HEK293T (cell line): ENCODE measurements at places on chromosomes 13 and 19.

GRCh38 chr13:33256148-33256840 lies 29.3 kb downstream of the STARD13 start:
- no peak for DNase-seq

DNA sequence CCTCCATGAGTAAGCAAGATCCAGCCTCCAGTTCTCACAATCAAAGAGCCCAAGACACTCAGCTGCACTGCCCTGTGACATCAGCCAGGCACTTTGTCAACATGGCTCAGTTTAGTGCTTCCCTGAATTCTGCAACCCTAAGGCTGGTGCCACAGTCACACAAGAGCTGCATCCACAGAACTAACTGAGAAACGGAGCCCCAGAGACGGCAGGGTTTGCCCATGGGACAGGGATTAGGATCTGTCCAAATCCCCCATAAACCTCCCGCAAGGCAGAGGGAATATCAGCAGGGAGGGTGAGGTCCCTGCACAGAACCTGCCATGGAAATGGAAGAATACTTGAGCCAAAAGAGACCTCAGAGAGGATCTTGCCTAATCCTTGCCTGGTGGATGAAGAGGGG lies 70.4 kb upstream of the UQCRFS1 start:
- DNase-seq: no peak

DNA sequence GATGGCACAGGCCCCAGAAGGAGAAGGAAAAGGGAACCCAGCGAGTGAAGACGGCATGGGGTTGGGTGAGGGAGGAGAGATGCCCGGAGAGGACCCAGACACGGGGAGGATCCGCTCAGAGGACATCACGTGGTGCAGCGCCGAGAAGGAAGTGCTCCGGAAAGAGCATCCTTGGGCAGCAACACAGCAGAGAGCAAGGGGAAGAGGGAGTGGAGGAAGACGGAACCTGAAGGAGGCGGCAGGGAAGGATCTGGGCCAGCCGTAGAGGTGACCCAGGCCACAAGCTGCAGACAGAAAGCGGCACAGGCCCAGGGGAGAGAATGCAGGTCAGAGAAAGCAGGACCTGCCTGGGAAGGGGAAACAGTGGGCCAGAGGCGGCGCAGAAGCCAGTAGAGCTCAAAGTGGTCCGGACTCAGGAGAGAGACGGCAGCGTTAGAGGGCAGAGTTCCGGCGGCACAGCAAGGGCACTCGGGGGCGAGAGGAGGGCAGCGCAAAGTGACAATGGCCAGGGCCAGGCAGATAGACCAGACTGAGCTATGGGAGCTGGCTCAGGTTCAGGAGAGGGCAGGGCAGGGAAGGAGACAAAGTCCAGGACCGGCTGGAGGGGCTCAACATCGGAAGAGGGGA lies 1.1 kb downstream of the PPP1R12C start:
- DNase-seq: peak; percentile 62

- DNase-seq: peak; percentile 12
Observed at GRCh38 chr13:42011601-42012350, 36.7 kb upstream of the DGKH start.

DNA sequence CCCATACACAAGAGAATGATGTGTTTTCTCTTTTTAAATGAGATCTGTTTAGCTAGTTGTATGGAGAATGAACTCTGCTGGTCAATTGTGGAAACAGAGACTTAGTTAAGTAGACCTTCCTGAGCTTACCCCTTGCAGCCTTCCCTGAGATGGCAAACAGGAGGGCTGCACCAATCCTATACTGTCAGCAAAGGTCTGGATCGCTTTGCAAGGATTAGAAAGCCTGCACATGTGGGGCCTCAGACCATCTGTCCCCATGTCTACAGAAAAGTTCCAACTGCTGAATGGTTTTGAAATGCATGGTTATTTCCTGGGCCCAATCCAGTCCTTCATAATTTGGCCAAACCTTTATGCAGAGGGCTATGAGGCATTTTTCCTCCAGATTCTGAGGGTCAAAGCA lies 183.9 kb upstream of the SLC10A2 start:
- no peak for DNase-seq

GRCh38 chr19:347946-348861 lies 3.6 kb upstream of the MIER2 start:
- DNase-seq: no peak

GRCh38 chr13:97335488-97336134 lies 98.4 kb upstream of the RAP2A start:
- no peak for DNase-seq

- peak; percentile 17 for DNase-seq
Observed at GRCh38 chr13:34833562-34834182, 108.4 kb upstream of the NBEA start.

DNA sequence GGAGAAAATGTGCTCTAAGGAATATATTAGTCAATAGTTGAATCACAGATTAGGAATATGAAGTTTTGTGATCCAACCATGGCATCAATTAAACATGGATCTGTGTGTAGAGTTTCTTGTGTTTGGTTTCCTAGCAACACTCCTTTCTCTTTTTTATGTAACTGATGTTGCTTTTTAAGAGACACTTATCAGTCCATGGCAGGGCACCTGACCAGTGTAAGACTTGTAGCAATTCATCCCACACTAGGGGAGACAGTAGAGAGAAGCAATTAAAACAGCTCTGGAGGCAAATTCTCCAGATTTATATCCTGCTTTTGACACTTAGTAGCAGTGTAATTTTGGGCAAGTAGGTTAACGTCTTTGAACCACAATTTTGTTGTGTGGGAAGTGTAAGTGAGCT lies 1229.0 kb downstream of the PCDH9 start:
- DNase-seq: no peak

DNA sequence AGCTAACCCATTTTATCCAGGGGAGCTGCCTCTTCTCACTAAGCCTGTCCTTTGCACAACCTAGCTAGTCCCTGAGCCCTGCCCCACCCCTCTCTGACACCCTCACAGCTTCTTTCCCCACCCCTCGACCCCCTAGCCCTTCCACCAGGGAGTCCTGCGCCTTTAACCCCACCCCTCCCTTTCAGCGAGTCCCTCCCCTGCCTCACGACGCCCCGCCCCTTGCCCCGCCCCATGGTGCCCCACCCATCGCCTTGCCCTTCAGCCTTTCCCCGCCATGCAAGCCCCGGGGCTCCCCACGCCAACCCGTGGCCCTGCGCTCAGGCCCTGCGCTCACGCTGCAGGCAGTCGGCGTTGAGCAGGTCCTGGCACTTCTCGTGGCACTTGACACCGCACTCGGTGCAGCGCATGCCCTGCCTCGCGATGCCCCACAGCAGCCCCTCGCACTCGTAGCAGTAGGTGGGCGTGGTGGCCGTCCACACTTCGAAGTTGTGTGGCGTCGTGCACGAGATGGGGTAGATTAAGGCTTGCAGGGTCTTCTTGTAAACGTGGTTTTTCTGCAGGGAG lies 40.0 kb downstream of the UNC13A start:
- peak; percentile 75 for DNase-seq

DNA sequence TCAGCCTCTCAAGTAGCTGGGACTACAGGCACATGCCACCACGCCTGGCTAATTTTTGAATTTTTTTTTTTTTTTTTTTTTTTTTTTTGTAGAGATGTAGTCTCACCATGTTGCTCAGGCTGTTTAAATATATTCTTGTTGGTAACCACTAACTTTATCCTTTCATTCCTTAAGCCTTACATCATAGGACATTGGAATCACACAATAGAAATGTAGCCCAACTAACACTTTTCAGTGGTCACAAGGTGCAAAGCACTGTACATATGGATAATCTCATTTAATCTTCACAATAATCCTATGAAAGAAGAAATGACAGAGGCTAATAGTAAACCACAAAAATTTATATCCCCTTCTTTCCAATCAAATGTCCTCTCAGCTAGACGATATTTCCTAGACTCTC lies 417.8 kb upstream of the DACH1 start:
- DNase-seq: no peak

DNA sequence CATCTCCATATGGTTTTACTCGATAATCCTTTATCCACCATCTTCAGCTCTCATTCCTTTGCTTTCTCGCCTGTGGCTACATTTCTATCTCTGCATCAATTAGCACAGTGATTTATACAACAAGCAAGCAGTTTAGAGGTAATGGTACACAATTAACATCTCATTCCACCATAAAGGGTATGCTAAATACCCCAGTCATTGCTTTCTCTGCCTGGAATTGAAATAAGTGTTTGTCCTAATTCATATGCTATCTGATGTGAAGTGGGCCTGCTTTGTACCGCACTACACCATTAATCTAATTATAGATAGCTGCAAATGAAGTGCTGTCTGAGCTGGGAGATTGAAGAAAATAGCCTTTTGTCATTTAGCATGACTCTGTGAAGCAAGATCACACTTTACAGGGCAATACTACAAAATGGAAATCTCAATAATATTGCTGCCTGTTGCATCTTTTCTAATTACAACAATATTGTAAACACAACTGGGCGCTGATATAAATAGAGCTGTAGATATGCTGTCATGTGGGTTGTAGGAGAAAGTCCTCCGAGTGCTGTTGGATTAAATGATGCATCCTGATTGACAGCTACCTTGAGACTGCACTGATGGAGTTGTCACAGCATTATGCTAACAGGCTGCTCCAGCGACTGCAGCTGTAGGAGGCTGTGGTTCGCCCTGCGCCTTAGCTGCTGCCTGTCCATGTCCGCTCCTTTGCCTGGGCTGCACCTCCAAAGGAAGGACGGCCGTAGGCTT lies 78.2 kb downstream of the GGACT start:
- DNase-seq: no peak

GRCh38 chr19:7104747-7105447 lies 35.4 kb downstream of the ZNF557 start:
- DNase-seq: no peak

DNA sequence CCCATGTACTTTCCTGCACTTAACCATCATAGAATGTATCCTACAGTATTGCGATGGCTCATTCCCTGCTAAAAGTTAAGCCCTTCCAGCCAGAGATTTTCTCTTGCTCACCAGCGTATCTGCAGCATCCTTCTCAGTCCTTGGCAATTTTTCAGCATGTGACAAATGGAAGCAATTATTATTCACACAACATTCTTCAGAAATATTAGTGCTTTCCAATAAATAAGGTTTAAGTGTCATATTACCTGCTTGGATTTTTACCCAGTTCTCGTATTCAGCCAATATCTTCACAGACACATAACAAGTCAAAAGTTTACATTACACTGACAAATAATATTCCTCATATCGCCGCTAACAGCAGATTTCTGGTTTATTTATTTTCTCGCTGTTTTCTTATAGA lies 82.3 kb downstream of the POU4F1 start:
- no peak for DNase-seq

DNA sequence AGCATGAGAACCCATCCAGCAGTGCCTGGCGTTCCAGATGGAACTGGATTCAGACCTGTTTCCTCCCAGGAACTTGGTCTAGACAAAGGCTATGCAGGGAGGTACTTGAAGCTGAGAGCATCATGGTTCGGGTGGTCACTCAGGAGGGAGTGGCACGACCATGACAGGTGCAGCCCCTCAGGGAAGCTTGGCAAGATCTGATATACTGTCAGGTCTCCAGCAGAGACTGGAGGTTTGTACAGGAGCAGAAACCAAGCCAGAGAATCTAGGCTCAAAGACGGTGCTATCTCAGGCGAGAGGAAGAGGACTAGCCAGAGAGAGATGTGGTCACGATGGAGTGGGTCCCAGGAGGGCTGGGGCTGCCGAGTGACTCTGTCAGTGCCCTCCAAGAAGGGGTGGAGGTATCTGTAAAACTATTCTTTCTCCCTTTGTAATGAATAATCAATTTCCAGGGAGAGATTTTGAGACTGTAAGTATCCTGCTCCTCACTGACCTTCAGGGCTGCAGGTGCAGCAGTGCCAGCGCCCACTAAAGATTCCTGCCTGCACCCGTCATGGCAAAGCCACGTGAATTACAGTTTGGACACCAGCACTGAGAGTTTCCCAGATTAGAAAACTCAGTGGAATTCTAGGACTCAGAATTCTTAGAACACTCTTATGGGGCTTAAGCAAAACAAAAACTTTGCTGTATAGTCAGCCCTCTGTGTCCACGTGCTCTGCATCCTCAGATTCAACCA lies 10.2 kb upstream of the DCUN1D2 start:
- no peak for DNase-seq

DNA sequence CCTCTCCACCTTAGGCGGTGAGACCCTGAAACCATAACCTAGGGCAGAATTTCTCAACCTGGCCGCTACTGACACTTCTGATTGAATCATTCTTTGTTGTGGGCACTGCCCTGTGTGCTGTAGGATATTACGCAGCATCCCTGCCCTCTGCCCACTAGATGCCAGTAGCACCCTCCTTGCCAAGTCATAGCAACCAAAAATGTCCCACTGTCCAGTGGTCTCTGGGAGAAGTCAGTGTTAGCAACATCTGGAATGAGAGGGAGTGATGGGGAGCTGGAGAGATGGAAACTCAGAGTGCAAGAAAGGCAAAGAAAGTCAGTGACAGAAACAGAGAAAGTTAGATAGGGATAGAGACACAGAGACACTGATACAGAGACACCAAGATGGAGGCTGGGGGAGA lies 13.6 kb downstream of the KLK4 start:
- DNase-seq: no peak

DNA sequence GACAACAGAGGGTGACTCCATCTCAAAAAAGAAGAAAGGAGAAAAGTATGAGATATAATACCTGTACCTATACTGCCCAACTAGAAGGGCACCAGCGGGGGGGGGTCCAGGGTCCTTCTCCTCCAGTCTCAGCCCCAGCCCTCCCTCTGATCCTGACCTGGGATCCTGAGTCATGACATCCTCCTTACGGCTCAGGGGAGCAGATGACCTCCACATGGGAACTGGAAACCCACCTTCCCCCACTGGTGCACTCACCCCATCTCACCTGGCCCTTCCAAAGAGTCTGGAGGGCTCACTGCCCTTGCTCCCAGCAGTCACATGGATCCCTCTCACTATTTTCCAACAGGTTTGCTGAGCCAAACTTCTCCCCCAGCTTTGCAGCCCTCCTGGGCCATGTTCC lies 24.2 kb downstream of the TUBA3C start:
- no peak for DNase-seq

DNA sequence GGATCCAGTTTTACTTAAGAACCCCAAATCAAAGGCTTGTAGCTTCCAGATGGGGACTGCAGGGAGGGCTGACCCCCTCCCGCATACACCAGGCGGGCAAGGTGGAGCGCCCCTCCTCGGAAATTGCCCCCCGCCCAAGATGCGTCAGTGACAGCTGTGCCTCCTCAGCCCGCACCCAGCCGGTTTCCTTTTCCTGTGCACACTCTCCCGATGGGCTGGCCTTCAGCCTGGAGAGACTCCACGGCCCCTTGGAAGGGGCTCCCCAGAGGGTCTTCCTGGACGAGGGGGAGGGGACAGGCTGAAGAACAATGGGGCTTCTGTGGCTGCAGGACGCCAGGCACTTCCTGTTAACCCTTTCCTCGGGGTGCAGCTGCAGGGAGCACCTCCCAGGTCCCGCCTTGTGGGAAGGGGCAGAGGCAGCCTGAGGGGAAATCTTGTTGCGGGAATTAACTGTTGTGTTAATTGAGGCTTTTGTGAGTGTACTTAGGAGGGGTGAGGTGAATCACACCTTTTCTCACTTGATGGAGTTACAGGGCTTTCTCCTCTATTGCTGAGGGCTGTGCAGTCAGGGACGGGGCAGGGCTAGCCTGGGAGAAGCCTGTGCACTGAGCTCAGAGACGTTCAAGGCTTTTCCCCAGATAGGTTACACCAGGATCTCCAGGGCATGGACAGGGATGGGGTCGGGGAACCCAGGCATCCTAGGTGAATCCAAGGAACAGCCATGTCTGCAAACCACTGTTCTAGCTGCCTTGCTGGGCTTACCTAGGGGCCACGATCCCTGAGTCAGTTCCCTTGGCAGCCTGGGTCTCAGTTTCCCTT lies 14.3 kb downstream of the IER2 start:
- peak; percentile 7 for DNase-seq
